ENCODE measurements at places on chromosomes 1 and 21.

DNA sequence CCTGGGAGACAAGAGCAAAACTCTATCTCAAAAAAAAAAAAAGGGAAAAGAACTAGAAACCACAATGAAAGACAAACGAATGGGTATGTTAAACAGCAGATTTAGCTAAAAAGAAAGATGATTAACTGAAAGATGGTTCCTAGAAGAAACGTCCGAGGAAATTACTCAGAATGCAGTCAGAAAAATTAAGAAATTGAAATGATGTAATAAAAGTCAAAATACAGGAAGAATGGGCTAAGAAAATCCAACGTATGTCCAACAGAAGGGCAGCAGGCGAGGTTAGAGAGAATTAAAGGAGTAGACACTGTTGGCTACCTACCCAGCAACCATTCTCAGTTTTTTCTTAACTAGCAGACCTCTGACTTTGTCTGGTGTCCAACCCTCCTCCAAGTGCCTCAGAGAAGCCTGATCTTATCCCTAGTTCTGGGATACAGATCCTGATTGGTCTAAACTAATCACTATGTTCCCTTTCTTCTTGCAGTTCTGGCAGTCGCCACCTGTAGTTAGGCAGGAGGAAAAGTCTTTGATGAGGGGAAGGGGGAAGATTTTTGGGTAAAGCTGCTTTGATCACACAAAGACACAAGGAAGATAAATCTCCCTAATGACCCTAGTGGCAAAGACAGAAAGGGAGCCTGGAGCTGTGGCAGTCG lies 25.7 kb downstream of the GPR161 start:
- no peak for DNase-seq

DNA sequence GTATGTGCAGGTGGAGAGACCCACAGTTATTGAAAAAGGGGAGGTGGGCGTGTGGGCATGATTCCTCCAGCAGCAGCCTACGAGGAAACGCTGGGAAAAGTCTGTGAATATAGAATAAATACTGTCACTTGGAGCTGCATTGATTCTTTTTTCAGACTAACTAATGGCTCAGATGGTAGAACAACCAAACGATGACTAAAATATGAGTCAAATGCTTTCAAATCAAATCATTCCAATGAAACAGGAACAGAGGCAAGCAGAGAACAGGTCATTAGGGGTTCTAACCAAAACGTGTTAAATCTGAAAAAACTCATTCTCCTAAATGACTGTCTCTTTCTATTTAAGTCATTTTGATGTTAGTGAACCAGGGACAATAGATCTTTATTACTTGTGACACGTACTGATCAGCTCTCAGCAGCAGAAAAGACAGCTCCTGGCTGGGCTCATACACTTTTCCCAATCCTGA lies 35.1 kb upstream of the SEC16B start:
- DNase-seq = no peak

- no peak for DNase-seq
Observed at GRCh38 chr1:3524556-3525203, 70.2 kb downstream of the ARHGEF16 start.

GRCh38 chr21:42799948-42800347 lies 79.4 kb downstream of the WDR4 start:
- no peak for DNase-seq

DNA sequence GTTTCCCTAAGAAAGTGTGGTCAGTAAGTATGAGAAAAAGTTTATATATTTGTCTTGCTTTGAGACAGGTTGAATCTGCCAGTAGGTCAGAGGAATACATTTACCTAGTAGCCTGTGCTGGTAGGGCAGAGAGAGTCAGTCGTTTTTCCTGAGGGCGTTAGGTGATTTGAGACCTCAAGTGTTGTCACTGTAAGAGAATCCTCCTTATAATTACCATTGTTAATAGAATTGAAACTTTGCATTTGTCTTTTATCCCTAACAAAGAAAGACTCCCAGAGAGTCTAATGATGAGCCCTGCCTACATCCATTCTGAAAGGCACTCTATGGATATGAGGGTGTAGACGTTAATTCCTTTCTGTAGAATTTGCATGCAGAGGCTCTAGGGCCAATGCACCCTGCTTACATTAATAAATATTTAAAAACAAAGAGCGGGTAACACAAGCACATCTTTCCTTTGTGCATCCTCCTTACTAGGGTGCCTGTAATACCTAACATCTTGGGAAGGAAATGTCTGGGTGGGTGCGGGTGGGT lies 16.4 kb downstream of the PBX1 start:
- no peak for DNase-seq

DNA sequence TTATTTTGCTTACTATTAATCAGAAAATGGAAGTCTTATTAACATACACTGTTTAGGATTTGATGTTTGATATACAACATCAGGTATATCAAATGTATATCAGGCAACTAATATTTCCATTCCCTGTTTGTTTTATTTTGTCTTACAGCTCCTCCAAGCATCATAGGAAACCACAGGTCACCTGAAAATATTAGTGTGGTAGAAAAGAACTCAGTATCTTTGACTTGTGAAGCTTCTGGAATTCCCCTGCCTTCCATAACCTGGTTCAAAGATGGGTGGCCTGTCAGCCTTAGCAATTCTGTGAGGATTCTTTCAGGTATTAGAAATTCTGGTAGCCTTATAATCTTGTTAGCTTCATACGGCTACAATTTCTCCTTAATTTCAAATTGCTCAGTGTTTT lies 318.0 kb downstream of the TPR start:
- no peak for DNase-seq

DNA sequence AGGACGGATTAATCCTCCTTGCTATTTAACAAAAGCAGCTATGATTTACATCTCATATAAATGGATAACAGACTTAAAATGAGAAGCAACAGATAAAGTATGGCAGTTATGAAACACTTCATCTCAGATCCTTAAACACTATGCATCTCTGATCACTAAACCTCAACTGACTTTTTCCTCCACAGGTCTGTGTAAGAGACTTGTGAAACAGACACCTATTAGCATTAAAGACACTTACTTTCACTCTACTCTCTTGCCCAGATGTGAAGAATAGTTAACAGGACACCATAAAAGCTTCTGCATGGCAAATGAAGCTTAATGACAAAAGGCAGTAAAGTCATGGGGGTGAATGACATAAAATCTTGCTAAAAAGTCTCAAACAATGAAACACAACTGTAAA lies 6.2 kb downstream of the LIN9 start:
- DNase-seq = peak; percentile 10

- no peak for DNase-seq
Observed at GRCh38 chr21:18549214-18549905, 145.8 kb upstream of the TMPRSS15 start.

DNA sequence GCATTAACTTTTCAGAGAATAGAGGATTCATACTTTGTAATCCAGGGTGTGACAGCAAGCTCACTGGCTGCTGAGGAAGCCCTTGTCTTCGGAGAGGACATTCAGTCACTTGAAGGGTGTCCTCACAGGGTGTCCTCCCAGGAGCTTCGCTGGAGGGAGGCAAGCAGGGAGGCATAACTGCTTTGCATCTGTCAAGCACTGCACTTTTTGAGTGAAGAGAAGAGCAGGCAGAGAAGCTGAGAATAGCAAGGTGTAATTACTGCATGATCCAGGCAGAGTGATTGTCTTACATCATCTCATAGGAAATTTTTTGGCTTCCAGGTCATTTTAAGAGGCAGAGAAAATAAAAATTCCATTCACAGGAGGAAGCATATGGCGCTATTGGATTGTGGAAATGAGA lies 232.5 kb upstream of the ZP4 start:
- no peak for DNase-seq

- peak; percentile 32 for DNase-seq
Observed at GRCh38 chr1:13593511-13594131, 10.0 kb downstream of the PDPN start.

DNA sequence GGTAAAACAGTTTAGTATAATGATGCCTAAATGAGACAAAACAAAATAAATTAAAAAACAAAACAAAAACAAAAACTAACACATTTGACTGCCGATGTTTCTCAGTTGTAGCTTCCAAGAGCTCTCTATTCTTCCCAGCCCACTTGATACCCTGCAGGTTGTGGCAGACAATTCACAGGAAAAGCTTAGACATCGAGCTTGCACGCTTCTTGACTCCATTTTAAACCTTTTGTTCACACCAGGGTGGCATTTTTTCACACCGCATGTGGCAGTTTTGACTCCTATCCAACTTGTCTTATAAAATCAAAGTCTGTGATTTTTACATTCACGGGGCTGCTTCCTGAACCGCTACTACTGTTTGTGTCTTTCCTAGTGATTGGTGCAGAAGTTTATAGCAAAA lies 575.9 kb downstream of the USP25 start:
- no peak for DNase-seq

- DNase-seq = peak; percentile 44
Observed at GRCh38 chr1:51752073-51752948, 126.2 kb downstream of the NRDC start.

GRCh38 chr1:170562646-170563338 lies 30.8 kb downstream of the GORAB start:
- peak; percentile 53 for DNase-seq

DNA sequence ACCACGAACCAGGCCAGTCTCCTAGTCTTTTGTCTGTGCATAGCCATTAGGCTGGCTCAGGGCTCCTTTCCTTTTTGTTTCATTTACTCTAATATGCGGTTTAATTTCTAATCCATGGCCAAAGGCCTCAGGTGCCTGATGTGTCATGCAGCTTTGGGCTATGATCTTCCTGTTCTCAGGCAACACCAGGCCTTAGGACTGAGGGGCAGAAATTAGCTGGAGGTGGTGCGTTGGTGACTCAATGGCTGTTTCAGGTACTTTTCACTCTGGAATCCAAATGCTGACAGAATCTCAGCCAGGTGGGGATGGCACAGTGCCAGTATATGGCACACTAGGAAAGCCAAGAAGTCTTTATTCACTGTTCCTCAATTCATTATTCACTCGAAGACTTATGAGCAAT lies 105.3 kb downstream of the CACNA1E start:
- no peak for DNase-seq

DNA sequence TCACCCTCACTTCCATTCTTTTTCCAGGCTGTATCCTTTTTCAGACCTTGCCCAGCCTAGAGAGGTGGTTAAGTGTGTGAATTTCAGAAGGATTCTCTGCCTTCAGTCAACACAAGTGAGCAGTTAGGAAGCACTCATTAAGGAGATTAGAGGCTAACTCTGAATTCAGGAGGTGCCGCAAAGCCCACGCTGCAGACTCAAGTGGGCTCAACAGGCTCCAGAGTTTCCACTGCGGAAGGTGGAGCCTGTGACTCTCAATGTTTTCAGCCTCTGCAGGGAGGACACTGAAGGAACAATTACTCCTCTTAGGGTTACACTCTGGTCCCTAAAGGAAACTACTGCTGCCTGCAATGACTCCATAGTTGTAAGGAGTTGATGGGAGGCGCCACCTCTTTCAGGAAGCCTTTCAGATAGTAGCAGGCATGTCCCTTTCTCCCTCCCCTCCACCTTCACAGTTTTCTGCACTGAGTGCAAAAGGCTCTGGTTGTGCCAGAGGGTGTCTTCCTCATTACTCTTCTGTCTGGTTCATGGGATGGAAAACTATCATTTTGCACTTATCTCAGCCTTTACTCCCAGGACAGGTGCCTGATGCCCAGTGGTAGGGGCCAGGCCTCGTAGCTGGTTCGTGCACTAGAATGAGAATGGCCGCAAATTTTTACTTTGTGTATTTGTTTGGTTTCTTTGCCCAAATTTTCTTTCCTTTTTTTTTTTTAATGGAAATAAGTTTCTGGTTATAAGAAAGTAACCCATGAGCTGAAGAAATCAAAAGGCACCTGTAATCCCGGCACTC lies 55.2 kb upstream of the SELENON start:
- no peak for DNase-seq

GRCh38 chr21:36184545-36184944 lies 27.9 kb downstream of the DOP1B start:
- no peak for DNase-seq

- no peak for DNase-seq
Observed at GRCh38 chr1:116697548-116698243, 30.2 kb upstream of the IGSF3 start.

GRCh38 chr1:11930571-11931445 lies 3.7 kb upstream of the PLOD1 start:
- DNase-seq = no peak

DNA sequence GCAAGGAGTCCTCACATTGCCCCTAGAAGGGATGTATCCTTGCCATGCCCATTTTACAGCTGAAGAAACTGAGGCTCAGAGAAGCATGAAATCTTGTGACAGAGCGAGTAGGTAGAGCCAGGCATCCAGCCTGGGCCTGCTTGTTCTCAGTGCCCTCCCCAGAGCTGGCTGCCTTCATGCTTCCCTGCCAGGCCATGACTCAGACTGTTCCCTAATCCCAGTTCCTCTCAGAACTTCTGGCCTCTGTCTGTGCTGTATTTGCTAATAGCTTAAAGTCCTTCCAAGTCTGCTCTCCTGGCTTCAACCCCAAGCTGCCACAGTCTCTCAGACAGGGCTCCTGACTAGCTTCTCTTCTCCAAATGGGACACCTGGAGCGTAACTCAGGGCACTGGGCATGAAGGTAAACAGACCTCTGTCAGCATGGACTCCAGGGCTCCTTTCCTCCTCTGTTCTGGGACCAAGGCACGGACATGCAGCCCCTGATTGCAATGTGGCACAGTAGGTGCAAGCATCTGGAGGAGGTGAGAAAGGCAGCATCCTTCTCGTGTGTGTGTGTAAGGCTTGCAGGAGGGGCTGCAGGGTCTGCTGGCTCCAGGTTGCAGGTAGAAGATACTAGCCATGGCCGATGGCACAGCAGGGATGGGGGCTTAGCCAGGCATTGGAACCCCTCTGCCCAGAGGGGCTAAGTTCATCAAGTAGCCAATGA lies 122.7 kb downstream of the HMGB4 start:
- no peak for DNase-seq

GRCh38 chr1:200493344-200493743 lies 83.5 kb upstream of the ZNF281 start:
- DNase-seq = no peak

GRCh38 chr1:36161641-36162531 lies 5.9 kb downstream of the MAP7D1 start:
- DNase-seq = peak; percentile 70

GRCh38 chr21:25887646-25888306 lies 153.0 kb downstream of the GABPA start:
- no peak for DNase-seq

- no peak for DNase-seq
Observed at GRCh38 chr1:220441211-220441610, 86.7 kb upstream of the MARK1 start.

- DNase-seq = no peak
Observed at GRCh38 chr1:203281851-203282661, 23.3 kb upstream of the BTG2 start.

DNA sequence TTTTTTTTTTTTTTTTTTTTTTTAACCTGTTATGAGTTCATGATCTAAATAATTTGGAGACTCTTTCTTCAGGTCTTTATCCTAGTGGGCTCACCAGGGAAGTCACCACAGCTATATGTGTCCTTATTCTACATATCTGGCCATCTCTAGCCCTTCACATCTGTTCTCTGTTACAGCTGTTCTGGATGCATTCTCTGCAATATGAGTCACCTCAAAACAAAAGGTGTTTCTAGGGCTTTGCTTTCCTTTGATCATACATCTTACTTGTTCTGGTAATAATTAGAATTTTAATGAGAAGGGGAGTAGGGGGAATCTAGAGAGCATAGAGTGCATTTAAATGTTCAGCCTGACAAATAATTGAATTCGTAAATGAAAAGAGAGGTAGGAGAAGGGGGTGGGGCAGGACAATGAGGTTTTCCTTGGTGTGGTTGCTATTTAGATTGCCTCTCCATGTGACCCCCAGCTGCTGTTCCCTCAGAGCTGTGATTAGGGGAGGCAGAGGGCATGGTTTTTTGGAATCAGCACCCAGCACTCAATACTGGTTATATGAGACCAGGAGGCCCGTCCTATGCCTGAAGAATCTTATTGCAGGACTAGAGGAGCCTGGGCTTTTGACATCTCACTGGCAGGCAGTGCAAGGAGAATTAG lies 8.0 kb downstream of the SYT6 start:
- DNase-seq = no peak
